CD4-positive, CD25-positive, alpha-beta regulatory T cell (primary cell): ENCODE measurements at places on chromosomes 6 and 20.

GRCh38 chr6:166112580-166112979 is 55.1 kb downstream of the TBXT start:
- no peak for DNase-seq

- no peak for DNase-seq
Observed at GRCh38 chr6:49541210-49541724, 9.2 kb upstream of the C6orf141 start.

DNA sequence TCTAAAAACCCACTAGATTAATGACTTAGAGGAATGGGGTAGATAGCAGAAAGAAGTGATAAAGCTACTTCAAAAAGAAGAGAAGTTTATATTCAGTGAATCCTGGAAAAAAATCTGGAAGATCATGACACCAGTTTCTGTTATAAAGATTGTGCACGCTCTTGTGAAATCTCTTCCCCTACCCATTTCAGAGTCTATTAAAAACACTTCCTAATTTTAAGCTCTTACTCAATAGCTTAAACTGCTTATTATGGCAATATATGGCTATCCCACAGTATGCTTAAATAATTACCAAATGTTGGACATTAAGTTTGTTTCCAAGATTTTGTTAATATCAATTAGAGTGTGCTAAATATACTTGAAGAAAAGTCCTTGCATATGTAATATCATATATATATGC is 585.3 kb upstream of the MAN1A1 start:
- no peak for DNase-seq

DNA sequence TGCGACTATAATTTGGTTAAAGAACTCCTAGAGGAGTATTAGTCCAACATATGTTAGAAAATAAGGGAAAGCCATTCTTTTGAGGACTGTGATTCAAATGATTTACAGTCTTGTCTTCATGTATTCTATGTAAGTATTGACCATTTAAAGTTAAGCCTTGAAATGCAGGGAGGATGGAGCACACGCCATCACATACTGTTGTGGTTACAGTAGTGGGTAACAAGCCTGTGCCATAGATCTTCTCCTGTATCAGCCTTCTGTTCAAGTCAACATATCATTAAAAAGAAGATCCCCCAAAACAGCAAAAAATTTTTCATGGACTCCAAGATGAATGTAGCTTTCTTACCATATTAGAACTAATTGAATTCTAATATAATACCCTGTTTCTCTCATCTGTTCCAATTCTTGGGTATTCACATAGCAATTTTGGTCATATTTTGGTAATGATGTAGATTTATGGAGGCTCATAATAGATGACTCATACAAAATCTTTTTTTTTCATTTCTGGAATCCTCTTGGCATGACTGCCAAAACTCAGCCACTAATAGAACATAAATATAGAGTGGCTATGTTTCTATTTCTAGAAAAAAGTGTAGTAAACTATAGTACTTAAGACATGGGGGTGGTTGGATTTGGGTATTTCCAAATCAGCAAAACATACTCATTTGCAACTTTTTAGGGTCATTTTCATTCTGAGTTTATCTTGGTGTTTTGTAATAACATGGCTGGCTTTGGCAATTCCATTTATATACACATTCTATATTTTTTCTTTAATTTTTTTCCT is 413.5 kb downstream of the BCKDHB start:
- DNase-seq, result no peak

DNA sequence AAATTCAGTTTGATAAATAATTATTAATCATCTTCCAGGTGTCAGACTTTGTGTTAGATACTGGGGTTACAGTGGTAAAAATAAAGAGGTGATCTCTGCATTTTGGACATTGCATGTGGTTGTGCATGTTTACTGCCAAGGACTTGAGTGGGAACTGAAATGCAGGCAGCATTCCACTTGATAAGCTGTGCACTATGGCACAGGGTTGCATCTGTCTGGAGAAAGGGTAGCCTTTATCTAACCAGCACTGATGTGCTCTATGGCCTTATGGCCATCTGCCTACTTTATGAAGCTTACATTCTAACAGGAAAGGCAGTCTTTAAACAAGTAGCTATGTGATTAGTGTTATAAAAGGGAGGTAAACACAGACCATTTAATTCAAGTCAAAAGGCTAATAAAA is 53.0 kb upstream of the MLIP start:
- no peak for DNase-seq

DNA sequence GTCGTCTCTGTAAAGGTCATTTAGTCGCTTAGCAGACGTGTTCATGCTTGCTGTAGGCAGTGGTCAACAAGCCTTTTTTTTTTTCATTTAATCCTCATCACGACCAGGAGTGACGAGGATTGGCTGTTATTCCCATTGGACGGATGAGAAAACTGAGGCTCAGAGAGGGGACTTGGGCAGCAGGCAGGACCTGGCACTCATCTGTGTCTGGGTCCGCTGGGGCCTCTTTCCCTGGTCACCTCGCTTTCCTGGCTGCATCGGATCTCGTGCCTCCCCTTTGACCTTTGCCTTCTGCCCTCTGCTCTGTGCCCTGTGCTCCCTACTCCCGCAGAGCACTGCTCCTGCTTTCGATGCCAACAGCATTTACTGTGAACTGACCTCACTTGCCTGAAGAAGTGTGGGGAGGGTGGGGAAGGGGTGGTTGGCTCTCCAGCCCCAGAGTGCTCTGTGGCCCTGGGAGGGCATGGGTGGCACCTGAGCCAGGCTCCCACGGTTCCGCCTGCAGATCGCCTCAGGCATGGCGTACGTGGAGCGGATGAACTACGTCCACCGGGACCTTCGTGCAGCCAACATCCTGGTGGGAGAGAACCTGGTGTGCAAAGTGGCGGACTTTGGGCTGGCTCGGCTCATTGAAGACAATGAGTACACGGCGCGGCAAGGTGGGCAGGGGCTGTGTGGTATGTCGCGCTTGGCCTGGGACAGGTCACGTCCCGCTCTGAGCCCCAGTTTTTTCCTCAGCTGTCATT is 56.2 kb downstream of the SRC start:
- DNase-seq, result no peak

- DNase-seq, result no peak
Observed at GRCh38 chr6:152700427-152700826, 2.7 kb downstream of the MYCT1 start.

DNA sequence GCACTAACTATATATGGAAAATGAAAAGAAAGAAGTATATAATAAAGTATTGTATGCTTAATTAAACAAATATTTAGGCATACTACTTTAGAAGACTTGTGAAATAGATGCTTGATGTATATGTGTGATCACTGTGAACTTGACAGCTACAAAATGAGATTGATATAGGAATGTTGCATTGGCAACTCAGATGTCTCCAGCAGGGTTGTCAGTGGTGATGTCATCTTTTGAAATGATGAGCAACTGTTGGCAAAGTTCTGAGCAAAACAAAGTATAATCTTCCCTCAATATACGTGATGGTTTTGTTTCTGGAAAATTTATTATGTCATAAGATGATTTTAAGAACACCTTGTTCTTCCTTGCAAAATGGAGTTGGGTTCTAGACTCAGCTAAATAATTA is 133.8 kb downstream of the ARID1B start:
- DNase-seq, result no peak

DNA sequence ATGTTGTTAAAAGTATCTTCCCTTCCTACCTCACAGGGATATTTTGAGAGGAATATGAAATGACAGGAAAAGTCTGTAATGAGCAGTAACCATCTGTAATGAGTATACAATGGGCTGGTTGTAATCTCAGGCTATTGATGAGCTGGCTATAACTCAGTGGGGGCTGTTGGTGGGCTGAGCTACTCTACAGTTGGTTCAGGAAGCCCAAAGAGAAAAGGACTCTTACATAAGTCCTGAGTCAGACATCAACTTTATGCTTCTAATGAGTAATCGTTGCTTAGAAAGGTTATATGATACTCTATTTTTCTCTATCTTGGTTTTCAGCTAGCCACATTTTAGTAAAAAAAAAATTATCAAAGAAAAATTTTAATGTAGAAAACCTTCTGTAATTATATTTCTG is 26.4 kb downstream of the ZNF391 start:
- DNase-seq, result no peak

- no peak for DNase-seq
Observed at GRCh38 chr6:55918639-55919038, 43.2 kb upstream of the BMP5 start.

DNA sequence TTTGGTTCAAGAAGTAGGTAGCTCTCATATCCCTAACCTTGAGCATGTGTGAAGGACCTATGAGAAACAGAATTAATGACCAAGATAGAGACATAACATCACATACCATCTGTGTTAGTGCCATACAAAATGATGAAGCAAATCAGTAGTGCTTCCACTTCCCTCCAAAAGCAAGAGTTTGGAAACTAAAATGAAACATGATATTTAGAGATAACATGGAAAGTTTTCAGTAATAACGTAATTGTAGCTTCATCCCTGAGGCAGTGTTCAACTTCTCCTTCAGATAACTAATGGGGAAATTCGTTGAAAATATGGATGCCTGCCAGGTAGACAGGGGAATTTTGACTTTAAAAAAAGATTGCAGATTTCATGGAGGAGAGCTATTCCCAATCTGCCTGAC is 248.4 kb upstream of the IRAK1BP1 start:
- DNase-seq, result no peak

- peak; percentile 22 for DNase-seq
Observed at GRCh38 chr20:23446505-23446904, 6.2 kb downstream of the CST11 start.

DNA sequence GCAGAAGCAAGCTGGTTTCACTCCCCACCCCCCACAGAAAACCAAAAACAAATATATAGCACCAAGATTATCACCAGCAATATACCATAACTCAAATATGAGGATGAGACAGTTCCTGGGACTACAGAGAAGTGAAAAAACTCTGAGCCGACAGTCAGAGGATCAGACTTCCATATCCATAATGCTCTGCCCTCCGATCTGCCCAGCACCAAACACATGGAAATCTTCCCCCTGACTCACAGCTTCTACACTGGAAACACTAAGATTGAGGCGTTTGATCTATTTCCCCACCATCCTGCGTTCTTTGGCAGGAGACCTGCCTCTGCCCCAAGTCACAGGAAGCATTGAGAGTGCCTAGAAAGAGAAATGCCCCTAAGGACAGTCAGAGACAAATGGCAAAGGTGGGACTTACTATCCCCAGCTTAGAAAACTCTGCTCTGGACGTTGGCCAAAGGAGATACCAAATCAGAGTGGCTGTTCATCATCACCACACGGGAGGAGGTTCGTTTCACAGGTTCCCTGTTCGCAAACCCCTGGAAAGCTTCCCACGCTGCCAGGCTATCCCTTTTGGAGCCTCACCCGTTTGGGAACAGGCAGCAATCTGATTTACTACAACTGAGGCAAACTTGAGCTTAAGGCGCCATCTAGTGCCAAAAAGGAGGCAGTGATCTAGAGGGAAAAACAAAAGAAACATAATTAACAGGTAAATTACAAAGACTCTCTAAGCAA is 48.7 kb upstream of the SRSF6 start:
- DNase-seq, result no peak

GRCh38 chr6:27502508-27503435 is 29.9 kb upstream of the ZNF184 start:
- peak; percentile 49 for DNase-seq

GRCh38 chr6:9025228-9025627 is 589.9 kb upstream of the SLC35B3 start:
- no peak for DNase-seq

DNA sequence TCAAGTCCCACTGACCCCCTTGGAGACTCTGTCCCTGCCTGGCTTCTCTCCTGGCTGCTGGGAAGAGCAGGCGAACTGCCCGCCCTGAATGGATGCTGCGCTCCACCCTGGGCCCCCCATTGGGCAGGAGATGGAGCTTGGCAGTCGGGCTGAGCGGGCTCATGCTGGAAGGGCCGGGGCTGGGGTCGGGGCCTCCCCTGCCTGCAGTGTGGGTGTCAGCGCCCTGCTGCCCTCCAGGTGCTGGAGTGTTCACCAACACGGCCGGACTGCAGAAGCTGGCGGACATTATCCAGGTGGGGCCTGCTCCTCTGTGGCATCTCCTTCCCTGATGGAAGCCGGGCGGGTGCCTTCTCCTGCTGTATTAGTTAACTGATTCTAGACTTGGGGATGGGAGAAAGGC is 16.0 kb upstream of the TNFRSF6B start:
- DNase-seq, result no peak

GRCh38 chr6:8859501-8859900 is 424.2 kb upstream of the SLC35B3 start:
- no peak for DNase-seq

DNA sequence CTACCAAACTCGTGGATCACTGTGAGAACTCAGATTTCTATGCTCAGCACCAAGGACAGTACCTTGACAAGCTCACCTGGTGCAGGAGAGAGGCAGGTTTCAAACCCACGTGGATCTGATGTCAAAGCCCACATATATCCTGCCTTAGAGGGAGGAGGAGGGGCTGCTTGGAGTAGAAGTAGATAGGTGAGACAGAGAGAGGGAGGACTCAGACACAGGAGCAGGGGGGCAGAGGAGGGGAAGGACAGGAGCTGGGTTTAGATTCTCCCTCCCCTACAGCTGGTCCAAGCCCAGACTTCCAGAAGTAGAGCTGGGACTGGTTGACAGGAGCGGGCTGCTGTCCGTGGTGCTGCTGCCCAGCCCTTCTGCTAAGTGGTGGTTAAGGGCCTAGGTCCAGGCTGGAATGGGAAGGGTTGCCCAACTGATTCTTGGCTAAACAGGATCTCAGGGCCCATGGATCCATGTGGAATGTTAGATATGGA is 77.5 kb downstream of the CDH22 start:
- DNase-seq, result no peak

- DNase-seq, result no peak
Observed at GRCh38 chr20:38790200-38791053, 15.1 kb upstream of the PPP1R16B start.

GRCh38 chr6:17865243-17865642 is 122.2 kb downstream of the KIF13A start:
- no peak for DNase-seq

GRCh38 chr6:81750200-81750599 is 2.3 kb downstream of the TENT5A start:
- no peak for DNase-seq

- no peak for DNase-seq
Observed at GRCh38 chr6:150835620-150836019, 29.9 kb upstream of the MTHFD1L start.

DNA sequence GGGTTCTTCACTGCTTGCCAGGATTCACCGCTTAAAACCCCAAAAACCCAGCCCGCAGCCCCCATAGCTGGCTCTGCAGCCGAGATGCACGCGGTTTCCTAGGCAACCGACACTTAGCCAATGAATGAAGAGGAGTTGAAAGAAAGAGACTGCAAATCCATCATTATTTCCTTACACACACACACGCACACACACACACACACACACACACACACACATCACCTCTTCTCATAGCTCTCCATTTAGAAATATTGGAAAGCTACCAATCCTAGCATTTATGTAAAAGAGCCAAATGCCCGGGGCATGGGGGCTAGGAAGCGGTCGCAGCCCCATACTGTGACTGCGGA is 3.4 kb upstream of the TUBB2B start:
- DNase-seq, result no peak

GRCh38 chr20:13457487-13457886 is 181.2 kb downstream of the TASP1 start:
- no peak for DNase-seq

- no peak for DNase-seq
Observed at GRCh38 chr6:166643891-166644590, 17.0 kb upstream of the RPS6KA2 start.

GRCh38 chr6:63724721-63725120 is 89.1 kb downstream of the PHF3 start:
- no peak for DNase-seq
